ENCODE measurements at places on chromosomes 5 and 9. TPM values are rescaled to one million over a fixed set of nuclear protein-coding genes. Genes with fewer than 3 reads are reported as not detected.

C5orf58 gene
- total RNA-seq, result not detected

FREM1 gene
- 0.06 TPM for total RNA-seq

SPATA31D4 gene
- total RNA-seq, result not detected

GRCh38 chr5:140267559-140268018 lies 35.3 kb downstream of the PFDN1 start:
- DNase-seq, result peak; percentile 72

DNA sequence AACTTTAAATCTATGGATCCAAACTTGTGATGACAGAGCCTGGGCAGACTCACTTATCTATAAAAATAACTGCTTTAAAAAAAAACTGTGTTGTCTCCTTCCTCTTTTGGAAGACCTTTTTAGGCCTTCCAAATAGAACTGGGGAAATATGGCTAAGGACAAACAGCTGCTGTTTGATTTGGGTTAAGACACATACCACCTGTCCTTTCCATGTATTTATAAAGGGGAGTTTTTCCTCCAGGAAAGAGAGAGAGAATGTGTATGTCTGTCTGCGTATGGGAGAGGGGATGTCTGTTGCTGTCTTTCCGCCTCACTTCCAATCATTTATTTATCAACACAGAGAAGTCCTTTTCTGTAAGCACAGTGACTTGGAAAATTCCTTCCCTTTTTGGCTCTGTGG lies 2.8 kb downstream of the ARHGEF37 start:
- no peak for DNase-seq

DNA sequence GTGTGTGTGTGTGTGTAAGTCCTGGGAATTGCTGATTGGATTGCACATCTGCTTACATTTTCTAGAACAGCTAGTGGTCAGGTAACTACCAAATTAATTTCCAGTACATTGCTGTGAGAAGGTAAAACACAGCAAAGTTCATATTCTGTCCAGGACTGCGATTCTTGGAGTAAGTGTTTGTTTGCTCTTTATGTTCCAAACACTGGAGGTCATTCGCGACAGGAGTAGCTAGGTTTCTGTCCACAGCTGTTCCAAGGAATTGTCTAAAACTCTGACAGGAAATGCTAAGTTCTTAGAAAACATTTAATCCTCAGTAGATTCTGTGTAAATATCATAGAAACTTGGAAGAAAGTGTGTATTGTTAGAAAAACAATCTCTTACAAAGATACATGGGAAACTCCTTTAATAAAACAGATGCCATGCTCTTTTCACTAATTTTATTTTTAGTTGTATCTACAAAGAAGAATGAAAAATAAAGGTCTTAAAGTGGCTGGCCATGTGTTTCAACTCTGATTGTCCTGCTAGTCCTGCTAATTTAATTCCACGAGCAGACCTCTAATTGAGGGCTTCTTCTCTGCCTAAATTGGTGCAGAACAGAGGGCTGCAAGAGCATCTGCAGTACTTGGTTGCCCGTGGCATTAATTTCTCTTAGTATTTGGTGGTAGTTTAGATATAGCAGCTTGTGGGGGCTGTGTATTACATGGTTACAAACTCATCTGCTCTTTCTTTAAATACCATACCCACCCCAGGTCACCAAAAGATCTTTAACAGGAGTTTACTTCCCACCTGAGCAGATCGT lies 464.5 kb downstream of the RASEF start:
- DNase-seq, result no peak
